ENCODE measurements at places on chromosomes 2 and 18.
A peak's percentile ranks its signal among the peaks of the same experiment; 100 is the strongest.

DNA sequence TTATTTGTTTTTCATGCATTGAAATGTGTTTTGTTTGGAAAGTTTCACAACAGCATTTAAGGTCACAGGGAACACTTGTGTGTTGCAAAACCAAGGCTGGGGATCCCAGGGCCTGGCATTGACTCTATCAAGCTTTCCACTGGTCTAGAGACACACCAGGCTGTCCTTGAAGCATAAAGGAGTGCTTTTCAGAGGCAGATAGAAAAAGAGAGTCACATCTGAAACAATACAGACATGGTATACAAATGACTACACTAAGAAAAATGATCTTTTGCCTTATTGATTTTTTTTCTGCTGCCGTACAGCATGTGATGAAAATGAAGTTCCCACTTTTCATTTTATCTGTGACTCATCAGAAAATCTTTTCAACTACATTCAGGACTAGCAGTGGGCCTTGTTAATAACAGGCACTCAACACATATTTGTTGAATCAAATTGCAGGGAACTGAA, 61.9 kb upstream of the ZCCHC2 start:
- no peak for DNase-seq

GRCh38 chr2:229027353-229028105, 243.6 kb downstream of the PID1 start:
- no peak for DNase-seq

DNA sequence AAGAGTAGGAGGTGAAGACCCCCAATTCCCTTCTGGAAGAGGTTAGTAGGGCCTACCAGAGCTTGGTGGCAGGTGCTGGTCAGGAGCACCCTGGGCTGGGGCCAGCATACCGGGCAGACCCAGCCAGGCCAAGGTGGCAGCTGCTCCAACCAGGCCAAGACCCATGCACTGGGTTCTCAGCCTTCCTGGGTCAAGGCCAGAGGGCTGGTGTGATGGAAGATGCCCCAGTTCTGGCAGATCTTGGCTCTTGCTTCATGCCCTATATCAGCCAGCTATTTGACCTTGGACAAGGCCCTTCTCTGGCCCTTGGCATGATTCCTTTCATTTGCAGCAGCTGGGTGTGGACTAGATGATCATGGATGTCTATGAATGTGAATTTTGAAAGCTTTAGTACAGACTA, 57.7 kb downstream of the PRKCE start:
- no peak for DNase-seq

- DNase-seq = no peak
These were observed 50.6 kb upstream of the FSIP2 start for GRCh38 chr2:185687967-185688366.

DNA sequence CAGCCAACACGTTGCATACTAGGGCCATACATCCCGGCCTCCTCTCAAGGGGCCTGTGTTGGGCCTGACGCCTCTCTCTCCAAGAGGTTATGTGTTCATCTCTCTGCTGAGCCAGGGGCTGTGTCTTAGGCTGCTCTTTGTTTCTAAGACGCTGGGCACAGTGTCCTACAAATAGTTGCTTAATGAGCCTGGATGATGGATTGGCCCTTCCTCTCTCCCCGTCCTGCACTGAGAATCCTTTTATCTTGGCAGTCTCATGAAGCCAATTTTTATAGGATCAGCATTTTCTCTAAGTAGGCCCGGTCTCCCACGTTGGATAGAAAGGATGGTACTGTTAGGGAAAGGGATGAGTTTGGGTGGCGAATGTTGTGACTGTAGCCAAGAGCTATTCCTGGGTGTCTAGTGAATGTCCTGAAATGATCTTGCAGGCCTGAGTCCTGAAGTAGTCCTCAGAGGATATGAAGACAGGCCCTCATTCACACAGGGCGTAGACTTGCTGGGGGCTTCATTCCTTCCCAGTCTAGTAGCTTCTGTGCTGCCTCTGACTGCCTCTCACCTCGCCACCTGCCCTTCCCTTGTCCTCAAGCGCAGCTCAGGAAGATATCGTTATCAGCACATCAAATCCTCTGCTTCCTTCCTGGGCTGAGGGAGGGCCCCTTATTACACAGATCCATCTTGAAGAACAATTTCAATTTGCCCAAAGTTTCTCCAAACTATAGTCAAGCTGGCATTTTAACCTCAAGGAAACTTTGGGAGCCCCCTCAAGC, 8.8 kb downstream of the LBH start:
- no peak for DNase-seq

DNA sequence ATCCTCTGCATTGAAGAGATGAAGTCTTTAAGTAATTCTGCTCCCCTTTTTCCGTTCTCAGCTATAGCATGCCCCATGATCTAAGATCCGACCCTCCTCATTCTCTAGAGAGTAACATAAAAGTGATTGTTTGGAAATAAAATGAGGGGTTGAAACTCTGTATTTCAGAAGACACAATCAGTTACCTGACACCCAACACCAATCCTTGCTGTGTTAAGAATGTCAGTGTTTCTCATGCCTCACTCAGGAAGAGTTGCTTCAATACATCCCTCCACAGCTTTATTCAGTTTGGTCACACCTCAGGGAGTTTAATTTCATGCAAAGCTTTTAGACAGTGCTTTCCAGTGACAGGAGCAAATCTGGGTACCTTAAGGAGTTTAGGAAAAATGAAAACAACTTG, 49.9 kb upstream of the RBBP8 start:
- DNase-seq = no peak

DNA sequence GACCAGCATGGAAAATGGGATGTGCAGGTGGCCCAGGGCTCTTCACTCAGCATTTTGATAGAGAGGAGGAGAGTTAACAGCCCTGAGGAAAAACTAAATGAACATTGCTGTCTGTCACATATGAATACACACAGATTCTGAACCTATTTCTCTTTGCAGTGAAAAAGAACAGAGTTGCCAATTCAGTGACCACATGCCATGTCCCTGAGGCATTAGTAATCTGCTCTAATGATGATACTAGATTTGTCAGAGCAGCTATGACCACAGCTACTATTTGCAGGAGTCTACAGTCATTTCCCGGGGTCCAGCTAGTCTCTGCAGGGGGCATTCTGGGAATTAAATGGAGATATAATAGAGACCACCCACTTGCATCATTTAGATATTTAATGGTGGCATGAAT, 267.6 kb downstream of the TMX3 start:
- DNase-seq = no peak

GRCh38 chr2:48113767-48114166, 207.5 kb upstream of the FBXO11 start:
- DNase-seq = no peak

DNA sequence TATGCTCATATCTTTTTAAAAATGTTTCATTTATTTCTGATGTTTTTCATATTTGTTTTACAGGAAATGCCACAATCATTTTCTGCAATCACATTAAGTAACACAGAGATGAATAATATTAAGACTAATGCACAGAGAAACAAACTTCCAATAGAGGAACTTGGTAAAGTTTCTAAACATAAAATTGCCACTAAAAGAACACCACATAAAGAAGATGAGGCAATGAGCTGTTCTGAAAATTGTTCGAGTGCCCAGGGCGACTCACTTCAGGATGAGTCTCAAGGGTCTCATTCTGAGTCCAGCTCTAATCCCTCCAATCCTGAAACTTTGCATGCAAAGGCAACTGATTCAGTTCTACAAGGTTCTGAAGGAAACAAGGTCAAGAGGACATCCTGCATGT, 70.4 kb downstream of the APLF start:
- DNase-seq = no peak

DNA sequence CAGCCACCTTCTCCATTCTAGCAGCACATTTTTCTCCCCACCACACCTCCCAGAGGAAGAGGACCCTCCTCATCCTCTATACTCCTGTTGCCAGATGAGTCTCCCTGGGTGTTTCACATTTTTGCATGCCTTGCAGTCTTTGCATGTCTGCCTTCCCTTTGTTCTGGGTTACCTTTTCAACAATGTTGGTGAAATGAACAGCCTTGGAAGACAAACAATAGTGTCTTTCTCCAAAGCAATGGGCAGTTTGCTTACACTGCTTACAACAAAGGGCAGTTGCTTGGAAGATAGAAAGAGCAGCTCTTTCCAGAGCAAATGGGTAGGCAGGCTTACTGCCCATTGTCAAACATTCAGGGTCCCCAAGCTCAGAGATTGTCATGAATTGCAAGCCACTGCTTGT, 14.5 kb upstream of the SEH1L start:
- DNase-seq = no peak

- DNase-seq = peak; percentile 46
These were observed 216.4 kb downstream of the AGAP1 start for GRCh38 chr2:235709969-235710879.

DNA sequence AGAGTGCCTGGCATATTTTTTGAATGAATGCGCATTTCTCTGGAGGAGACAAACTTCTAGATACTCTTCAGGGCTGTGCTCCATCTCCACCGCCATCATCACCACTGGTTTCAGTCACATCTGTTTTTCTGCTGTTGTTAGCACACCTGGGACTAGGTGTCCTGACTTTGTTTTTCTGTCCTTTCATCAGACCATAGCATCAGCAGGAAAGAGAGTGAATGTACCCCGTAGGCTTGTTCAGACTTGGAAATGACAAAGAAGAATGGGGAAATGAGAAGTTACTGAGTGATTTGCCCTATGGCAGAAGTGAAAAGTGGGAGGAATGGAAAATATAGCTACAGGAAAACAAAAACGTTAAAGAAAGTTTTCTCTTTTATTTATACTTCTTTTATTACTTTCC, 965.2 kb upstream of the FANCL start:
- DNase-seq = no peak

DNA sequence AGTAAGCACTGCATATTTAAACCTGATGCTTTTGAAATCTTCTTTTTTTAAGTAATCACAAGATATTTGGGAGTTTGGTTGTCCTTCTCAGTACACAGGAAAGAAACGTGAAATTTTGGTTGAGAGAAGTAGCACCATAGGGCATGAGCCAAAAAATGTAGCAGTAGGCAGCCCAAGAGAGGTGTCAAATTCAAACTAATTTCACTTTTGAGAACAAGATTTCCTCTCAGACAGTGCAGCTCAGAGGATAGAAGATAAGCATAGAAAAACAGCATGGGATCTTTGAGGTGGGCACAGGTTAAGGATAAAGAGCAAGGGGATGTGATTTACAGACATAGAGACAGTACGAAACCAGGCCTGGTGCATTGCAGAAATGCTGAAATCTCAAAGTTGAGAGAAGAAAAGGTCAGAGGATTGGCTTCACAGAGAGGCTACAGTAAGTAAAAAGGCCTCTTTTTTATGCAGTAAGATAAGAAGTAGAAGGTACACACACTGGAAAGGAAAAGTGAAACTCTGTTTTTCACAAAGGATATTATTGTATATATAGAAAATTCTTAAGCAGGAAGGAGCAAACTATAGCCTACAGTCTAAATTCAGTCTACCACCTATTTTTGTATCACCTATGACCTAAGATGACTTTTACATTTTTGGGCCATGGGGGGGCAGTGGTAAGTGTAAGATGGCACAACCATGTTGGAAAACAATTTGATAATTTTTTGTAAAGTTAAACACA, 89.8 kb downstream of the PKP4 start:
- DNase-seq = no peak

- no peak for DNase-seq
These were observed 494.1 kb upstream of the SLC39A10 start for GRCh38 chr2:195162918-195163317.

- no peak for DNase-seq
These were observed 762 bp downstream of the INO80C start for GRCh38 chr18:35497027-35497369.

DNA sequence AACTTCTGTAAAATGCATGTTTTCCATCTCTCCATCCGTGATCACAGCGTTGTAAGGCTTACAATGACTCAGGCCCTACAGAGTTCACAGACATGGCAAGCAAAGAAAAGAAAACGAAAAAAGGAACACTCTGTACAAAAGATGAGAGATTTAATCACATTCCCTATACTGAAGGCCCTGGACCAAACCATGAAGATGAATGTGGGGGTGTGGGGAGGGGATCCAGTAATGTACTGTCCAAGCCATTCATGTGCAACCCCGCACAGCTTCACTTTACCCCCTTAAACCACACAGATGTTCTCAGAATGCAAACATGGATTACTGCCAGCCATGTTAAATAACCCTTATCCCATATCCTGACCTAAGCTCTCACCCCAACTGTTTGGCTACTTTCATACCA, 391.1 kb downstream of the NCKAP5 start:
- no peak for DNase-seq

- no peak for DNase-seq
These were observed 17.3 kb downstream of the UNC80 start for GRCh38 chr2:209788925-209789324.

DNA sequence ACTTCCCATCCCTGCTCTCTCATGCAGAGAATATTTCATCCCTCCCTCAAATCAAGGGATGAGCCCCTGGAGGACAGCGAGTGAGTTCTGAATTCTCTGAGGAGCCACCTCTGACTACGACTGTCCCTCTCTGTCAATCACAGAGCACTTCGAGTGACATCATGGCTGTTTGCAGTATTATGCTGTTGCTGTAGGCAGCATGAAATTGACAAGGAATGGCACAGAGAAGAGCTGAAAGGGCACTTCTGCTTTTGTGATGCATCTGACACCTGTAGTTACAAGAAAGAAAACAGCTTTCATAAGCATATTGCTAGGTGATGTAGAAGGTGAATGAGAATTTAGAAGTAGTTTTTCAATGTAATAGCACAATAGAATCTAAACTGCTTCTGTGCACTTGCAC, 166.9 kb downstream of the ARHGAP15 start:
- no peak for DNase-seq

DNA sequence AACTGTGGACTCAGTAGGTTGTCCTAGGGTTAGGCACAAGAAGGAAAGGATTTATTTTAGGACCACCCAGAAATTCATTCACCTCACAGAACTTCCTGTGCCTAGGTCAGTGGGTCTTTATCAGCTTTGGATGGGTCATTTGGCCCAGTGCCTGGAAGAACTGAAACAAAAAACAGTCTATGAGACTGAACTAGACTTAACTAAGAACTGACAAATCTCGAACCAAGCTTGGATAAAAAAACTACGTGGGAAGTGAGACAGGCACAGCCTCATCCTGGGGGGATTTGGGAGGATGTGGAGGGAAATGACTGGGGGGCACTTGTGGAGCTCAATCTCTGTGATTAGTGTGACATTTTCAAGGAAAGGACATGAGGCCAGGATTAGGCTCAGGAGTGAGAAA, 2.3 kb upstream of the OST4 start:
- no peak for DNase-seq

GRCh38 chr2:142041105-142041504, 89.7 kb downstream of the LRP1B start:
- DNase-seq = no peak

DNA sequence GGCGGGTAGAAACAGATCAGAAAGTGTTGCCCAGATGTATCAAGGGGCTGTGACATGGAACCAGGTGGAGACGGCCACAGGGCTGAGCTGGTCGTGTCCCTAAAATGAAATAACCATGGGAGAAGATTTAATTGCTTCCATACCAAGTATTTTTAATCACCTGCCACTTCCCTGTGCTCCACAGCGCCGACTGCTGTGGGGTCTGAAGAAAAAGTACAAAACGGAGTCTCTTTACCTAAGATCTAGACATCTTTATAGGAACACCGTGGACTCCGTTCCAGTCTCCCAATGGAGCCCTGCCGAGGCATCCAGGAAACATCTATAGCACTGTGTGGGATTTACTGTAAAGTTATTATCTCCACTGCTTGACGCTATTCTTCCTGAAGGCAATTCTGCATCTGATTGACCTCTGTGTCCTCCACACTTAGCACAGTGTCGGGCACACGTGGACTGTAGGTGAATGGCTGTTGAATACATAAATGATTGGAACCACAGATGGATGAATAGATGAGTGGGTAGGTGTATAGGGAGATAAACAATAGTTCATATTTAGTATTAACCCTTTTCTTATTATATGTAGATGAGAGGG, 21.6 kb upstream of the GYPC start:
- no peak for DNase-seq

Data from substantia nigra (tissue), 51 donors.